ENCODE measurements at places on chromosomes 2 and 18.

DNA sequence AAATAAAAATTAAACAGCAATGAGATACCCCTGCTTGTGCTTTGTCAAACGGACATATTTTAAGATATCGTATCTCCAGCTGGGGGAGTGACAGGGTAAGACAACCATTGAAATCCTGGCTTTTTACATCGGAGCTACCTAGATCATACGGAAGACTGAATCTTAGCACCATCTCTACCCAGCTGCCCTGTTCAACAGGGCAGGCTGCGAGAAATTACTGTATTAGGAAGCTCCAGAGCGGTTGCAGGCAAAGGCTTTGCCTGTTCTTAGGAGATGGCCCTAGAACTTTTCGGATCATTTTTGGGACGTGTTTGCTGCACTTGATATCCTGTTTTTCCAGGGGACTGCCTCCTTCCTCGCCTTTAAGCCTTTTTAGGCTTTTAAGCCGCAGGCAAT, 2.0 kb upstream of the PRKCE start:
- DNase-seq, result no peak

- DNase-seq, result no peak
Measured at GRCh38 chr18:60446821-60447220, 74.2 kb upstream of the MC4R start.

GRCh38 chr2:23669413-23670244, 257.3 kb downstream of the ATAD2B start:
- no peak for DNase-seq

DNA sequence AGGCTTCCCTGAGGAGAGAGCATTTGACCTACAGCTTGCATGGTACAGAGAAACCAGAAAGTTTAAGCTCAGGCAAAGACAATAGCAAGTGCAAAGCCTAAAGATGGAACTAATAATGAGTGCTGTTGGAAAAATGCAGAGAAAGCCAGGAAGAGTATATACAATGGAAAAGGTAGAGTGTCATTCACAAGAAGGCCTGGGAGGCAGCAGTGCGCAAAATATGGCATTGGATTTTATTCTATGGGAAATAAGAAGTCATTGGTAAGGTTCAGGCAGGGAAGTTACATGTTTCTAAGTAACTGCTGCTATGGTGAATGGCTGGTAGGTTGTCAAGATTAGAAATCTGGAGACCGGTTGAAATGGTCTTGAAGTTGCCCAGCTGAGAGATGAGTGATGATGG, 2167.3 kb upstream of the CELF4 start:
- DNase-seq, result no peak

DNA sequence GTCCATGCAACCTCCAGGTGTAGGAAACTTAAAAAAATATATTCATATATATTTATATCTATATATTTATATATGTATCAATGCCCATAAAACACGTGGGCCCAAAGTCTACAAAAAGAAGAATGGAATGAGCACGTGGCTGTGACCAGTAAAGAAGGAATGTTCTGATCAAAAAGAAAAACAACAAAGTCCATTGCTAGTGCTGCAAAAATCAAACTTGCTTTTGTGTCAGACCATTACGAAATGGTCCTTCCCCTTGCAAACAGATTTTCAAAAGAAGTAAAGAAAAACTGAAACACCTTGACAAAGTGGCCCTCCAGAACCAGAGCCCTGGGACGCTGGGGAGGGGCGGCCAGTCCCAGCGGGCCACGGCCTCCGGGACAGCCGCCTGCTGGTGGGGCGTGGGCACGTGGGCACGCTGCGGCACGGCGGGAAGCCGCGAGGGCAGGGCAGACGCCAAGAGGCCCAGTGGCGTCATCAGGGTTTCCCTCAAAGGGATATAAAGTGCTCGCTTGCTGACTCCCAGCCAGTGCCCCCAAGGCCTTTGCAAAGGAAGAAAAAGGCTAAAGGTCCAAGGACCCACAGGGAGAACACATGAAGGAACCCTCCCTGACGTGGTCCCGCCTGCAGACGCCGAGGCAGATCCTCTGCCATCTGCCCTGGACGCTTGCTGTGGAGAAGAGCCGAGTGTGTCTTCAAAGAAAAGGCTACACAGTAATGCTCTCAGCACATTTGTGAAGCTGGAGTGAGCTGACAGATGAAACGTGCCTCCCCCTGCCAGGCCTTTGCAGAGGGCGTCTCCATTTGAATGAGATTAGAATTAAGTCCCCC, 201.8 kb downstream of the TWIST2 start:
- DNase-seq, result no peak

DNA sequence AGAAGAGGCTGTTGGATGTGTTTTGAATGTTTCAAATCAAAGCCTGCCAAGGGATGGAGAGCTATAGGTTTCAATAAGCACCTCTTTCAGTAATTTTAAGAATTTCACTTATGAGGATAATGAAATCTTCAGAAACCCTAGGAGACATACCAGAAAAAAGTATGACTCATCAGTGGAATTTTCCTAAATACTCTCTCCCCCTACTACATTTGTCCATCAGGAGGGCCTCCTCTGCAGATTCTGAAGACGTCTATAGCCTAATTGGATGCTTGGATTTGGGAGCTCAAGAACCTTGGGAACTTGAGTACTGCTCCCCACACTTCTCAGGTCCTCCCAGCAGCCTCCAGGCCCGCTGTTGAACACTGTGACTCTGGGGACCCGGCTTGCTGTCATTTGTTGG, 374.3 kb downstream of the SLC4A3 start:
- no peak for DNase-seq

- DNase-seq, result no peak
Measured at GRCh38 chr2:179661986-179662385, 199.4 kb downstream of the ZNF385B start.

DNA sequence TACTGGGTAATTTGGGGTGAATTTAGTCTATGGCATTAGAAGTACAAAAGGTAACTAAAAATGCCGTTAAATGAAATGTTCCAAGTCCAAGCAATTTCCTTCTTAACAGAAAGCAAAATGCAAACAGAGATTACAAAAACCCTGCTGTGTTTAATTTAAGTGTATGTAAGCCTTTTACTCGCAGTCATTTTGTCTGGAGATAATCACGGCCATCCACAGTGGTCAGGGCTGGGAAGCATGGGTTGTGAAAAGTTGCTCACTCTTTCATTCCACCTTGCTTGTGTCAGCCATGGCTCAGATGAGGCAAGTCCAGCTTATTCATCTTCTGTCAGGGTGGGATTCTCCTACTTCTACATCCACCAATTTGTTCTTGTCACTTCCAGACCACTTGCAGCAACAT, 983.6 kb upstream of the ZEB2 start:
- DNase-seq, result no peak

DNA sequence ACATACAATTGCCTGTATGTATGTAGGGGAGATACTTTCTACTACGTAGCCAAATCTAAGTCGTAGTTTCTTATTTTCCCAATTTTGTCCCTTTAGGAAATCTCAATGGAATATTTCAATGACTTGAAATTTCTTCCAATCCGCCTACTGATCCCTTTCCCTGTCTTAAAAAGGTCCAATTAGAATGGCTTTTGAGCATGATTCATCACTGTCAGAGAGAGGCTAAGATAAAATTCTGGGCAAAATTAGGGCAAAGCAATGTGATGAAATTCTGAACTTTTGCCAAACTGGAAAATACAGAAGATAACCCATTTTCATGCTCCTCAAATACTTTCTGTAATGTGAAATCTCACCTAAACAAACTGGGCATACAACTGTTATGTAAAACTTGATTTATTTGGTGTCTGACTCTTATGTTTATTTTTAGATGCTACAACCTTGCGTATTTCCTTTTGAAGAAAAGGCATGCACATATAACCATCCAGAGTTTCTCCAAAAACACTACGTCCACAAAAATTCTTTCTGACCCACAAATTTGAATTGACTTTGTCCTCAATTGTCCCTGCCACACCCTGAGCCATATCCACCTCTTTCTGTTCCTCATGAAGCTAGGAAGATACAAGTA, 147.1 kb downstream of the IKZF2 start:
- DNase-seq, result no peak

DNA sequence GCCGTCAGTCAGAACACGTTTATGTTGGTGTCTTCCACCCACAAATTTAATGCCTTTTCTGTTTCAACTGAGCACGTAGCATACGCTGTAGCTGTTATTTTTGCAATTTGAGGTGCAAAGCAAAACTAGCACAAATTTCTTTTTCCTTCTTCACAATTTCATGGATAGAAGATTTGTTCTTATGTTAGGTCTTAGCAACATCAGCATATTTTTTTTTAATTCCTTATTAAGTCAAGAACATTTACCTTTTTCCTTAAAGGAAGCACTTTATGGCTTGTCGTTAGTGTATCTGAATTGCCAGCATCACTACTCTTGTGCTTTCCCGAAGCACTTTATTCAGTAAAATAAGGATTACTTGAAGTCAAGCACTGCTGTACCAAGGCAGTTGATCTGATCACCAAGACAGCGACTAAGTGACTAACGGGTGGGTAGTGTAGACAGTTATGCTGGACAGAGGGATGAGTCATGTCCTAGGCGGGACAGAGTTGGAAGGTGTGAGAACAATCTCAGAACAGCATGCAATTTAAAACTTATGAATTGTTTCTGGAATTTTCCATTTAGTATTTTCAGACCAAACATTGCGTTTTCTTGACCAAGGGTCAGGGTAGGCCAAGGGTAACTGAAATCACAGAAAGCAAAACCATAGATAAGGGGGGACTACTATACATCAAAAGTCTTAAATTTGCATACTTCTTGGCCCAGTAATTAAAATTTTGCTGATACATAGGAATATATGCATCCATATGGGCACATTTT, 13.3 kb downstream of the BABAM2 start:
- no peak for DNase-seq

DNA sequence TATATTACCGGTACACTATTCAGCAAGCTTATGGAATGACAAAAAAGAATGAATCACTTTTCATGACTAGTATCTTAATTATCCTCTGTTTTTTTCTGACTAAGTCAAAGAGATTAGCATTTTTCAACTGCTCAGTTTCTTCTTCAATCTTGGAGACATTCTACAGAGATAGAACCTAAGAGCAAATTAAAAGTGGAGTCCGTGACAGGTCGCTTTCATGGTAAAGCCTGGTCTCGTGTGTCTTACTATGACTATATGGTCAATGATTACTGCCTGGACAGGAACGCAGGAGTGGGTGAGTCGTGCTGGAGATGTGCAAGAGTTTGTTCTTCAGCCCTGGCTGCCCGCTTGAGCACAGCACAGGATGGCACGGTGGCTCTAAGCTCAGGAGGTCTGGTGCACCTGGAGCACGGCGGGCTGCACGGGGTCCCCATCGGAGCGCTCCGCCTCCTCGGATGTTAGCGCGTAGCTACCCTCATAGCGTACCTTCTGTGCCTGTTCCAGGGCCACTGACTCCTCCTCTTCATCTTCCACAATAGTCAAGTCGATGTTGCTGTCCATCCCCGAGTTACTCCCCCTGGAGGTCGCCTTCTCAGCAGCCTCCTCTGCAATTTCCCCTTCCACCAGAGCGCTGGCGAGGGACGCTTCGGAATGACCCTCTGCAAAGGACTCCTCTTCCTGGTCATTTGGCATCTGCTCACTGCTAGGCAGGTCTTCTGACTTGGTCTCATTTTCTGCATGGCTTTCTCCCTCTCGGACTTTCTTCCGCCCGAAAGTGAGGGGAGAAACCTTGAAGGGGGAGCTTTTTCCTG, 11.1 kb downstream of the CAVIN2 start:
- no peak for DNase-seq

GRCh38 chr2:185796758-185797157, 58.2 kb downstream of the FSIP2 start:
- no peak for DNase-seq

GRCh38 chr2:4134551-4135550, 431.5 kb downstream of the DCDC2C start:
- peak; percentile 25 for DNase-seq

GRCh38 chr2:240451791-240452461, 16.5 kb downstream of the GPC1 start:
- no peak for DNase-seq

- no peak for DNase-seq
Measured at GRCh38 chr2:144331674-144332355, 188.1 kb downstream of the ZEB2 start.

DNA sequence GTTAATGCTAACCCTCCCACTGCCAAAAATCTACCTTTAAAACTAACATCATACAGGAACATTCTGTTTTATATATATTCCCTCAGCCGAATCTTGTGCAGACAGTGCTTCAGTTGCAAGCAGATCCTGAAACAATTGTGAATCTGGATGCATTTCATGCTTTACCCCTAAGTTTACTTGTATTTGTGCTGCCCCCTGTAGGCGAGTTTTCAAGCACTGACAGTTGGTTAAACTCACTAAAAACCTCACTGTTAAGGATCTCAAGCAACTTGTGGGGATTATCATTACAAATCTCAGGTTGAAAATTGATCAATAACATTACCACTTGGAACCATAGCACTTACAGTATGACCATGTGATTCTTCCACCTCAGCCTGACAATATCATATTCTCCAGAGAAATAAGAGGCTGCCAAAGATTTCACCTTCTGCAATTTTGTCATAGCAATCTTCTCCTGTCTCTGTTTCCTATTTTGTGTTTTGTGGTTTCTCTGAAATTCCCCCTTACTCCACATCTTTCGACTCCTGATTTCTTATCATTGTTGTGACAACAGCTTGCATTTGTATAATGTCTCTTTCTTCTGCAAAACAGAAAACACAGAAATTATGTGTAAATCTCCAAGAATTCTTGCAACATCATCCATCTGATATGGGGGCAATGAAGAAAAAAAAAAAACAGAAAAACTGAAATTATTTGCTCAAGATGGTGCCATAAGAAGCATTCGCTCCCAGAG, 354.6 kb upstream of the SETBP1 start:
- DNase-seq, result no peak

DNA sequence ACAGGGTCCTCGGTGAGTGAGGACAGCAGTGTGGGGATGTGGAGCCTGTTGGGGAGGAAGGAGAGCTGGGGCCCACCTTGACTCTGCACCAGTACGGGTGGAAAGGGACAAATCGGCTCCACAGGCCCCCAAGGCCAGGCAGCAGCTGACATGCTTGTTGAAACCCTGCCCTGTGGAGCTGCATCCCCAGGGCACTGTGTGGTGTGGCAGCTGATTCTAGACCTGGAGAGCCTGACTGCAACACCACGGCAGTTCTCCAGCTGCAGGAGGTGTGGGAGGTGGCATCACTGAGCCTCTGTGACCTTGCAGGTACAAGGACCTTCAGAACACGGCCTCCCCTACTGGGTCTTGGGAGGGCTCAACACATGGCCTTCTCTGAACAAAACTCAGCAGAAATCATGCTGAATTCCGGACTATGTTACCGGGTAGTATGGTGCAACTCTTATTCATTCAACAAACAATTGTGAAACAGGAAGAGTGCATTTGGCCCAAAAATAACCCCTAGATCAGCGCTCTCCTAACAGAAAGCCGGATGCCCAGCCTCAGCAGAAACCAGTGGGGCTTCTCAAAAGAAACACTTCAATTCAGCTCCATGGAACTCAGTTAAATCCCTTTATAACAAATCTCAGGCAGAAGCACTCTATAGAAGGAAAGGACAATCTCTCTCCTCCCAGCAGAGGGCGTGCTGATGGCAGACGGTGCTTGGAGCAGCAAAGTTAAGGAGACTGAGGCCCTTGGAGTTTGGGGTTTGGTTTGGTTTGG, 104.4 kb upstream of the SALL3 start:
- peak; percentile 76 for DNase-seq

GRCh38 chr2:156695020-156695419, 258.8 kb downstream of the GPD2 start:
- DNase-seq, result no peak

Data from SIG-M5 (cell line).